ENCODE measurements at places on chromosomes 1 and 21.
A peak's percentile ranks its signal among the peaks of the same experiment; 100 is the strongest.

GRCh38 chr1:222196736-222197135 lies 351.2 kb downstream of the HHIPL2 start:
- H3K27me3 ChIP-seq: no peaks in the 10 kb centered on the region
- H3K4me3 ChIP-seq: no peak overlapping the region
- DNase-seq: no peak
- H3K27ac ChIP-seq: no peak overlapping the region

DNA sequence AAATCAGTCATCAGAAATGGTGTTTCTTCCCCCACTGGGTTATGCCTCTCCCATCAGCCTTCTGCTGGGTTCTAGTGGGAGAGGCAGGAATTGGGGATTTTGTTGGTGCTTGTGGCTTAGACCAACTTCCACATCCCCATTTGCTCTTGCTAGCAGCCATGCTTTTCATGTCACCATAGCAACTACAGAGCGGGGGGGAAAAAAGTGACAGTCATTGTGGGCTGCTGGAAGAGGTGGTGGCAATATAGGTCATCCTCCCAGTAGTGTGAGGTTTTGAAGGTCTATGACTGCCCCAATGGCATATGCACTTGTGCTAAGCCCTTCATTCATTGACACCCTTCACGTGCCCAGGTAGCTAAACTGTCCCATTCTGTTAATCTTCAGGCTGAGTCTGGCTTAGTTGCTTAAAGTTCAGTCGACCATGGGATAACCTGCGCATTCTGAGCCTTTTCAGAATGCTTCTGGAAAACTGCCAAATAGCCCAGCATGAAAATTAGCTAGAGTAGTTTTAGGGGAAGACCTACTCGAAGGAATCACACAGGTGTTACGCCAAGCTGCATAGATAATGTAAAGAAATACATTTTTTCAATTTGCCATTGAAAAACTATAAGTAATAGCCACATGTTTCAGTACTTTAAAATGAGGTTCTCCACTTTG lies 53.7 kb upstream of the ZNF326 start:
- H3K4me1 ChIP-seq: no peaks in the 10 kb centered on the region
- H3K36me3 ChIP-seq: no peaks in the 10 kb centered on the region
- no peak overlapping the region for H3K27ac ChIP-seq
- no peak overlapping the region for H3K4me3 ChIP-seq
- H3K27me3 ChIP-seq: no peaks in the 10 kb centered on the region
- peak; percentile 10 for DNase-seq

DNA sequence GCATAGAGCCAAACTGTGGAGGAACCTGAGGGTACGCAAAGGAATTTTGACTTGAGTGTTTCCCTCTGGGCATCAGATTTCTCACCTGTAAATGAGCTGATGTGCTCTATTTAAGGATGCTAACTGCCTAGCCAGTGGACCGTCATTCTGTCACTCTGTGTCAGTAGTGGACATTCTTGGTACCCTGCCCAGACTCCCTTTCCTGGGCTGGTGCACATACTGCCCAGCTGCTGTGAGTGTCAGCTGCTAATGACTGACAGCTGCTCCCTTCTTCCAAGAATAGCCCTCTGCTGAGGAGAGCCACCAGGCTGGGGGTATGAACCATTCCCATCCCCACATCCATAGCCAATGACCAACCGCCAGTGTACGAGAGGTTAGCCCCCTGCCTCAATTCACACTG lies 193.1 kb upstream of the DAB1 start:
- no peak for DNase-seq
- H3K4me3 ChIP-seq: no peak overlapping the region
- no peak overlapping the region for H3K27ac ChIP-seq
- no peaks in the 10 kb centered on the region for H3K4me1 ChIP-seq

DNA sequence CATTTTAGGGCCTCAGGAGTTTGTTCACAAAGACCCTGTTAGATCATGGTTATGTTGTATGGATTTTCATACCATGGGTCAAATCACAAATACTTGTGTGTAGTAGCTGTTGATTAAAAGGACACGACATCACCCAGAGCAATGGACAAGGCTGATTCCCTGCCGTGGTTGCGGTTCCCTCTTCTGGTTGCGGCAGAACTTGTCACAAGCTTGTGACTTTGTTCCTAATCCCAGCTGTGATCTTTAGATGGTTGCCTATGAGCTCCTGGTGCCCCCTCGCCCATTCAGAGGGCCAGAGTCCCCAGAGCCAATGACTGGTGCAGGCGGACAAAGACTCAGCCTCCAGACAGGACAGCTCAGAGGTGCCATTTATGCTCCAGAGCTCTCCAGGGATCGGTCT lies 11.8 kb upstream of the SDHB start:
- H3K36me3 ChIP-seq: no peaks in the 10 kb centered on the region
- H3K27me3 ChIP-seq: no peaks in the 10 kb centered on the region
- no peaks in the 10 kb centered on the region for H3K4me1 ChIP-seq
- no peak overlapping the region for H3K27ac ChIP-seq

DNA sequence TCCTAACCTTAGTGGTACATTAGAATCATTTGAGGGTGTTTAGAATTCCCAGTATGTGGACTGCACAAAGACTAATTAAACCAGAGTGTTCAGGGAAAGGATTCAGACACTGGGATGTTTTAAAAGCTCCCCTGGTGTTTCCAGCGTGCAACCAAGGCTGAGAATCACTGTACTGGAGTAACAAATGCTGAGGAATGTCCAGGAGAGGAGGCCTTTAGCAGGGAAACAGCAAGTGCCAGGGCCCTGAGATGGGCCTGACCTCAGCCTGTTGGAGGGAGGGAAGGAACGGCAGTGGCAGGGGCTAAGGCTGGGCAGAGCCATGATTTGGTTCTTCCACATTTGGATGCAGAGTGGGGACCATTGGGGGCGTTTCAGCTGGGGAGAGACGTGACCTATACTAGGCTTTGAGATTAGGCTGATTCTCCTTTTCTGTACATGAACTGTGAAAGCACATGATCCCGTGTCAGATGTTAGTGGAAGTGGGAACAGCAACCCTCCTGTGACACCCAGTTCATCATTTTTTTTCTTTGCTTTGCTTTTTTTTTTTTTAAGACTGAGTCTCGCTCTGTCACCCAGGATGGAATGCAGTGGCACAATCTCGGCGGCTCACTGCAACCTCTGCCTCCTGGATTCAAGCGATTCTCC lies 49.3 kb downstream of the KANK4 start:
- no peaks in the 10 kb centered on the region for H3K36me3 ChIP-seq
- peaks cover 10% of the 10 kb centered on the region for H3K4me1 ChIP-seq
- DNase-seq: no peak
- H3K27ac ChIP-seq: no peak overlapping the region

GRCh38 chr1:234089396-234089795 lies 184.9 kb downstream of the SLC35F3 start:
- no peaks in the 10 kb centered on the region for H3K36me3 ChIP-seq
- H3K4me1 ChIP-seq: no peaks in the 10 kb centered on the region
- H3K4me3 ChIP-seq: no peak overlapping the region
- H3K27me3 ChIP-seq: peaks cover 9% of the 10 kb centered on the region
- H3K27ac ChIP-seq: no peak overlapping the region
- DNase-seq: no peak

DNA sequence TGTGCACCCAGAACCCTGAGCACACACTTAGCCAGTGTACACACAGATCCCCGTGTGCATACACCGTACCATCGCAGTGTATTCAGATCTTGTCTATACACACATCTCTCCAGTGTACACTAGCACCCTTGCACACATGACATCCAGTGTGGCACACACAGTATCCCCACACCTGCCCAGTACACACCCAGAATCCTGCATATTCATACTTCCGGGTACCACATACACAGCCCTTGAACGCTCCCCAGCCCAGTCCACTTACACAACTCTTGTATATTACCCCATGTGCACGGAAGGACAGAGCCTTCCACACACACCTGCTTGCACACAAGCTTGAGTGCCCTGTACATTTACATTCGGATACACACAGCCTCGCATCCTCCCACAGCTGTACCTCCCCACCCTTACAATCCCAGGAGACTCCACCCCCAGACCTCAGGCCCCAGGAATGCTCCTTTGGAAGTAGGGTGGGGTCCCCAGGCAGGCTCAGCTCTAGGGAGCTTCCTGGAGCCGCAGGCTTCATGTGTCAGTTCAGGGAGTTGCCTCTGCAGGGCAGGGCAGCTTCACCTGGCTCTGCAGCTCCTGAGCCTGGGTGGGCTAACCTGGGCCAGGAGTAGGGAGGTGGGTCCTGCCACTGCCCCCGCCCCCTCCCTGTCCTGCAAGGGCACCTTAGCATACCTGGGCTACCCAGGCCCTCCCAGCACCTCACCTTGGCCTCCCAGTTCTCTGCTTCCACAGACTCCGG lies 46.2 kb downstream of the AHDC1 start:
- DNase-seq: no peak
- H3K27ac ChIP-seq: no peak overlapping the region
- no peaks in the 10 kb centered on the region for H3K36me3 ChIP-seq
- no peak overlapping the region for H3K4me3 ChIP-seq
- peaks cover 27% of the 10 kb centered on the region for H3K4me1 ChIP-seq
- H3K27me3 ChIP-seq: no peaks in the 10 kb centered on the region

GRCh38 chr1:185156288-185156853 lies 382 bp downstream of the TRMT1L start:
- peak overlapping the region; percentile 100 for H3K27ac ChIP-seq
- H3K27me3 ChIP-seq: no peaks in the 10 kb centered on the region
- H3K4me1 ChIP-seq: peaks cover 11% of the 10 kb centered on the region
- peaks cover 2% of the 10 kb centered on the region for H3K36me3 ChIP-seq
- peak overlapping the region; percentile 84 for H3K4me3 ChIP-seq
- no peak for DNase-seq

DNA sequence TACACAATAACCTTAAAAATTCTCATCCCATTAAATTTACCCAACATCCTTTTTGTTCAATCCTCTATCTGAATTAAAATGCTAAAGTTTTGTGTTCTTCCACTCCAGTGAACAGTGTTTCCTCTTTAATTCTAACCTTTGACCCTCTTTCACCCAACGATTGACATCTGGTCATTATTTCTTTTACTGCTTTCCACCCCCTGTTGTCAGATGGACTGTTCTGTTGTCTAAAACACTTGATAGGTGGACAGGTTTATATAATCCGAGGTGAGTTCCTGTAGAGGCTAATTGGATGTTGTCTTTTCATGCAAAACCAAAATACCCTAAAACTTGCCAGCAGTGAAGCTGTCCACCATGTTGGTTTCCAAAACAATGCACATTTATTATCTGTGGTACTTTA lies 73.4 kb upstream of the SERTAD4 start:
- no peaks in the 10 kb centered on the region for H3K4me1 ChIP-seq
- no peak for DNase-seq
- H3K27ac ChIP-seq: no peak overlapping the region
- peaks cover 2% of the 10 kb centered on the region for H3K27me3 ChIP-seq
- H3K4me3 ChIP-seq: no peak overlapping the region
